ENCODE measurements at places on chromosomes 11 and 22. TPM values are rescaled to one million over a fixed set of nuclear protein-coding genes. Genes with fewer than 3 reads are reported as not detected.

Gene TLCD5
- polyA plus RNA-seq, result 1.5 TPM

Gene LINC01488
- polyA plus RNA-seq, result not detected

Gene SMTNL1
- polyA plus RNA-seq, result not detected

Gene SLC7A4
- polyA plus RNA-seq, result 1.4 TPM

Gene MAJIN
- 0.27 TPM for polyA plus RNA-seq

Gene SCT
- polyA plus RNA-seq, result not detected

Gene KCNJ1
- 0.28 TPM for polyA plus RNA-seq

Gene HORMAD2
- not detected for polyA plus RNA-seq

Gene KIRREL3
- 0.08 TPM for polyA plus RNA-seq

Gene DEUP1
- polyA plus RNA-seq, result 0.15 TPM

Gene PLAAT3
- polyA plus RNA-seq, result 30.6 TPM

Data from pancreas (tissue), 10 donors.